ENCODE measurements at places on chromosomes 6 and 20.

- no peak for DNase-seq
Measured at GRCh38 chr6:67889682-67889995, 745.4 kb upstream of the ADGRB3 start.

DNA sequence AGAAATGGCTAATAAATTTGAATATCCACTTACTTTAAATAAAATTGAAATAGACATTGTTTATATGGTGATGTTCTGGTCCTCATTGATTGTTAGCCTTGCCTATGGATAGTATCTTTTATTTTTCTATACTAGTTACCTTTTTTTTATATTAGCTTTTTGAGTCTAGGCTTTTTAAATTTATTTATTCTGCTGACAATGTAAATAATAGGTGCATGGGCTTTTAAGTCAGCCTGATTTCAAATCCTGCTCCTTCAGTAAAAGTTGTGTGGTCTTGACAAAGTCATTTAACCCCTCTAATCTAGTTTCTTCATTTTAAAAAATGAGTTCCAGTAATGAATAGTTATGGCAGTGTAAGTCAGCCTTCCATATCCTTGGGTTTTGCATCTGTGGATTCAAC, 38.6 kb downstream of the FAM162B start:
- DNase-seq, result no peak

GRCh38 chr6:144170044-144170443, 19.7 kb downstream of the STX11 start:
- no peak for DNase-seq

GRCh38 chr20:15842872-15843271, 730.4 kb downstream of the KIF16B start:
- DNase-seq, result no peak
